Activated T-helper 1 cell treated with anti-CD3 and anti-CD28 coated beads, Interleukin-12 subunit alpha, Interleukin-12 subunit beta, Interleukin-2, Interleukin-4 antibody, amounts not matched to agents 30 ng/mL and 10 ng/mL and 1 ng/mL, durations not matched to agents 14 hours and 24 hours and 36 hours (primary cell): ENCODE measurements at places on chromosomes 12 and 14.

DNA sequence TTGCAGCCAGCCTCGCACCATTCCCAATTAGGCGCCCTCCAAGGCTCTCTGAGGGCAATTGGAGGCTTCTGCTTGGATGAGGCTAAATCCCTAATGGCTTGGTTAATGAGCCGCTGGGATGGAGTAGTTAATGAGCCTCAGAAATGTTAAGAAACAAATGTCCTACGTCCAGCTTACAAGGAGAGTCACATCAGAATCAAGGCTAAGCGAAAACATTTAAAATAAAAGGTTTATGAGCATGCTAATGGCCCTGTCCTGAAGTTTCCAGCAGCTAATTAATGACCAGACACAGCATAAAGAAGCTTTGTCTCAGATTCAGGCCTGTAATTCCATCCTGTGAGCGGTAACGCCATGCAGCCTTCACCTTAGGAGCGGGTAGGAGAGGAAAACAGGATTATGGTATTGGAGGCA, 200.7 kb upstream of the BCL2L14 start:
- H3K4me1 ChIP-seq = peaks cover 49% of the 10 kb centered on the region
- H3K4me3 ChIP-seq = no peak overlapping the region
- no peaks in the 10 kb centered on the region for H3K27me3 ChIP-seq

DNA sequence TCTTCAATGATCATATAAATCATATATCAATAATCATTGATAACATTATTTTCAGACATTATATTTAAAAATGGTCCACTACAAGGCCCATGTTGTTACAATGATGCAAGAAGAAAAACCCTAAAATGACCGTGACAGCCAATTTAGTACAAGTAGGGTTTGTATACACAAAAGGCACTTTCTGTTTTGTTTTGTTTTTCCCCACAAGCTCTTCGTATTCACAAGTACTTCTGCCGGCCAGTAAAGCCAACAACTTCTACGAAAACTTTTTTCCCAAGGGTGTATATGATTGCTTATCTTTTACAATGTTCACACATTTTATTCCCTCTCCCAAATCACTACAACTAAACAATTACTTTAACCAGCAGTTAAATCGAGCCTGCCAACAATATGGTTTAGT, 9.6 kb downstream of the PTPRB start:
- H3K27me3 ChIP-seq = peaks cover 1% of the 10 kb centered on the region
- H3K4me3 ChIP-seq = no peak overlapping the region
- no peaks in the 10 kb centered on the region for H3K36me3 ChIP-seq
- H3K27ac ChIP-seq = no peak overlapping the region

GRCh38 chr14:36655963-36656686, 5.5 kb upstream of the PAX9 start:
- peaks cover 77% of the 10 kb centered on the region for H3K27me3 ChIP-seq
- H3K4me1 ChIP-seq = peaks cover 5% of the 10 kb centered on the region
- H3K4me3 ChIP-seq = no peak overlapping the region

GRCh38 chr12:85006206-85006605, 29.9 kb downstream of the TSPAN19 start:
- H3K36me3 ChIP-seq = no peaks in the 10 kb centered on the region
- H3K27me3 ChIP-seq = no peaks in the 10 kb centered on the region
- H3K4me1 ChIP-seq = no peaks in the 10 kb centered on the region
- no peak overlapping the region for H3K4me3 ChIP-seq
- no peak for DNase-seq
- H3K27ac ChIP-seq = no peak overlapping the region

DNA sequence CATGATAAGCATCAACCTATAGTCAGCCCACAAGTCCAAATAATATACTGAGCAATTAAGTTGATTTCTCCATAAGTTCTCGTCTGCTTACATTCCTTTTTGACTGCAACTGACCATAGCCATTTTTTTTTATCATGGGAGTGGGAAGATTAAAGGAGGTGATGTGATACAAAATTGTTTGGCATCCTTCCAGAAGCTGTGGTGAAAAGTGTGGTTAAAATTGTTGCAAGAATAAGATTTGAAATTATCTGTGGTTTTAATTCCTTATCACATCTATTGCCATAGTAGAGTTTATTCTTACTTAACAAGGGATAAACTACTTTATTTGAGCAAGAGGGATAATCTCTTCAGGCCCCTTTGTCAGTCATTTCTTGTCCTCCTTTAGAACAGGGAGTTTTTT, 50.7 kb downstream of the LIN52 start:
- peak overlapping the region; percentile 6 for H3K27ac ChIP-seq
- no peak for DNase-seq
- no peaks in the 10 kb centered on the region for H3K27me3 ChIP-seq
- peaks cover 25% of the 10 kb centered on the region for H3K4me1 ChIP-seq
- no peak overlapping the region for H3K4me3 ChIP-seq

DNA sequence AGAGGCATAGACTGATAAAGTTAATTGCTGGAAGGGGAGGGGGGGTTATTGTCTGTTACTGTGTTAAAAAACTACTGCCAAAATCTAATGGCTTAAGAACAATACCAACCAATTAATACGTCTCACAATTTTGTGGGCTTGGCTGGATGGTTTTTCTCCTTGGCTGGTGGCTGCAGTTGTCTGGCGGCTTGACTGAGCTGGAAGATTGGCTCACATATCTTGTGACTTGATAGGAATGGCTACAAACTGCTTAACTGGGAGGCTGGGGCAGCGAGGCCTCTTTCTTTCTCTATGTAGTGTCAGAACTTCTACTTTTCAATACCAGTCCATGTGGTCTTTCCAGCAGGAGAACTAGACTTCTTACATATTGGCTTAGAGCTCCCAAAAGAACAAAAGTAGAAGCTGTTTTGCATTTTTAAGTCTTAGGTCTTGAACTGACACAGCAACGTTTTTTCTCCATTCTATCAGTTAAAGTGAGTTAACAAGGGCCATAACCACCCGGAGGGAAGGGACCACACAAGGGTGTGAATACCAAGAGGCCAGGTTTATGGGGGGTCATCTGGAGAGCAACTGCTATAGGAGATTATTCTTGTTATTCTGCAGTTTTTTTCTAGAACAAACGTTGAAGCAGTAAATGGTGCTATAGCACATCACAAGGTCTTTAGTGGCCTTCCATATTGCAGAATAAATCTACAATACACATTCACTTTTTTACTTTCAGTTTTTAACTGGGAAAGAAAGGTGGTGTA, 46.9 kb downstream of the ZDHHC17 start:
- peaks cover 5% of the 10 kb centered on the region for H3K36me3 ChIP-seq
- H3K27me3 ChIP-seq = no peaks in the 10 kb centered on the region
- H3K27ac ChIP-seq = no peak overlapping the region
- H3K4me1 ChIP-seq = no peaks in the 10 kb centered on the region
- no peak overlapping the region for H3K4me3 ChIP-seq

- H3K4me1 ChIP-seq = peaks cover 14% of the 10 kb centered on the region
- H3K27me3 ChIP-seq = peaks cover 48% of the 10 kb centered on the region
- H3K36me3 ChIP-seq = no peaks in the 10 kb centered on the region
- H3K4me3 ChIP-seq = peak within 1 kb of the TSS; percentile 84
These were observed at the start of gene PLEKHA5 for GRCh38 chr12:19129486-19130223. PLEKHA5 (plus strand) TSS chr12:19129733; CDS start chr12:19129800, 67 bp downstream.

DNA sequence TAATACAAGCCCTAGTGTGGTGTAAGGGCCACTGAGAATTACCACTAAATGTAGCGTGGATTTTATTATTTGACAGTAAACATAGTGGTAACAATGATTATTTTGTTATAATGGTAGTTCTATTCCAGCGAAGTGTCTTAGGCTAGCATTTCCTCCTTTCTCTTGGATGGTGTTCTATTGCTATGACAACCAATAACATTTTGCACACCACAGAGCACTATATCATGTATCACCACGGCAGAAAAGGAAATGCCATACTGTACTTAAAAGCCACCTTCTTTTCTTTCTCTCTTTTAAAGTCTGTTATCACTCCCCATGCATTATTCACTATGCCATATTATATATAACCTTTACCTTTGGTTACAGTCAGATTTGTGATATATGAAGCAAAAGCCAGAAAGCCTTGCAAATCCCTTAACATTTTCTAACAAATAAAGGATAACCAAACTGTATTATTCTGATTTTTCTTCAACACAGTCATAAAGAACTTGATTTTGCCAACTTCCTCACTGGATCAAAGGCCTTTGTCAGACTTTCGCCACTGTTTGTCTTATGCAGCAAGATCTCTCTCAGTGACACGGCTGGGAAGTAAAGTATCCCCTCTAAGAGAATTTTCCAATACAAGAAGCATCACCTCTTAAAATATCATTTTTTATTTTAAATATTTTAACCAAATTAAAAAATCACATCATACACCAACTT, 195.8 kb downstream of the FOXN3 start:
- no peak for DNase-seq
- H3K4me3 ChIP-seq = no peak overlapping the region
- peaks cover 23% of the 10 kb centered on the region for H3K4me1 ChIP-seq
- H3K27me3 ChIP-seq = no peaks in the 10 kb centered on the region

DNA sequence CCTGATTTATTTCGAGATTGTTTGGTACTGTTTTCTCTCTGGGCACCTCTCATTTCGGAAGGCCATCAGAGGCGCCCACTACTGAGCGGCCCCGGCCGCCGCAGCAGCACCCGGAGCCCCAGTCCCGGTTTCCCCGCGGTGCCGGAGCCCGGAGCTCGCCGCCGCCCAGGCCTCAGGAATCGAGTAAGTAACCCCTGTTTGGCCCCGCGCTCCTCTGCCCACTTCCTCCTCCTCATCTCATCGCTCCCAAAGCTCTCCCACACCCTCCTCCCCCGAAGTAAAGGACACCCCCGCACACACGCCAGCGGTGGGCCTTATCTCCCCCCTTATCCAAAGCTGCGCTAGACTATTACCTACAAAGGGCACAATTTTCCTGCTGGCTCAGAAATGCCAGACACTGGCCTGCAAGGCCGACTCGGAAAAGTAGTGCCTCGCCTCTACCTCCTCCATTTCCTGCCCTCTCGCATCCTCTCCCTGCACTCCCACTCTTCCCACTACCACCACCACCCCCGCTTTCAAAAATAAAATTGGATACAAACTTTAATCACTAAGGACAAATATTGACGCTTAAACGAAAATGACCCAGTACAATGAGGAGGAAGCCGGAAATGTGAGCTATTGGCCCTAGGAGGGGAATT, 637 bp upstream of the FOXG1 start:
- H3K36me3 ChIP-seq = peaks cover 2% of the 10 kb centered on the region
- H3K27me3 ChIP-seq = peaks cover 47% of the 10 kb centered on the region
- no peak overlapping the region for H3K4me3 ChIP-seq
- H3K27ac ChIP-seq = peak overlapping the region; percentile 73
- peaks cover 4% of the 10 kb centered on the region for H3K4me1 ChIP-seq

GRCh38 chr14:56543436-56543835, 36.2 kb upstream of the TMEM260 start:
- no peaks in the 10 kb centered on the region for H3K4me1 ChIP-seq
- DNase-seq = no peak
- H3K36me3 ChIP-seq = no peaks in the 10 kb centered on the region
- peaks cover 4% of the 10 kb centered on the region for H3K27me3 ChIP-seq
- no peak overlapping the region for H3K4me3 ChIP-seq
- no peak overlapping the region for H3K27ac ChIP-seq

- H3K4me3 ChIP-seq = no peak overlapping the region
- no peaks in the 10 kb centered on the region for H3K36me3 ChIP-seq
- no peak for DNase-seq
- H3K4me1 ChIP-seq = no peaks in the 10 kb centered on the region
These were observed 72.0 kb downstream of the C12orf56 start for GRCh38 chr12:64318605-64319004.

DNA sequence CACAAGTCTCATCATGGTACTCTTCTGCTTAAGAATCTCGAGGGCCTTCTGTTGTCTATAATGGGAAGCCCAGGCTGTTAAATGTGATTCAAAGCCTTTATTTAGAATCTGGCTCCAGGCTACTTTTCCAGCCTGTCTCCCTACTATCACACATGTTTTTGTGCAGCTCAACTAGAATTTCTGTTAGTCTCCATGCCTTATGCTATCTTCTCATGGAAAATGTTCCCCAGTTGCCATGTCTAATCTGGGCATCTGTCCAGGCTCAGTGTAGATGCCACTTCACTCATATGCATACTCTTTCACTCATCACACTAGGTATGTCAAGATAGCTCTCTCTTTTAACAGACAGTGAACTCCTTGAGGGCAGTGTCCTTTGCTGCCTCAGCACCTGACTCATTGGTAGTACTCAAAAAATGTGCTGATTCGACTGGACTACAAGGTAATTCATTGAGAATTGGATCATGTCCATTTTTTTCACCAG, 145.3 kb downstream of the TTLL5 start:
- H3K27me3 ChIP-seq = no peaks in the 10 kb centered on the region
- H3K27ac ChIP-seq = no peak overlapping the region
- H3K4me1 ChIP-seq = no peaks in the 10 kb centered on the region
- peaks cover 7% of the 10 kb centered on the region for H3K36me3 ChIP-seq
- no peak overlapping the region for H3K4me3 ChIP-seq
- DNase-seq = no peak

DNA sequence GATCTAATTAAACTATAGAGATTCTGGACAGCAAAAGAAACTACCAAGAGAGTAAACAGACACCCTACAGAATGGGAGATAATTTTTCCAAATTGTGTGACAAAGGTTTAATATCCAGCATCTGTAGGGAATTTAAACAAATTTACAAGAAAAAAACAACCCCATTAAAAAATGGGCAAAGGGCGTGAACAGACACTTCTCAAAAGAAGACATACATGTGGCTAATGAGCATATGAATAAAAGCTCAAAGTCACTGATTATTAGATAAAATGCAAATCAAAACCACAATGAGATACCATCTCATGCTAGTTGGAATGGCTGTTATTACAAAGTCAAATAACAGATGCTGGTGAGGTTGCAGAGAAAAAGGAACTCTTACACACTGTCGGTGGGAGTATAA, 293.9 kb downstream of the FBXL14 start:
- no peak for DNase-seq
- no peaks in the 10 kb centered on the region for H3K27me3 ChIP-seq
- peaks cover 7% of the 10 kb centered on the region for H3K36me3 ChIP-seq
- no peak overlapping the region for H3K4me3 ChIP-seq

GRCh38 chr12:109534456-109534855, 38.8 kb downstream of the MMAB start:
- DNase-seq = no peak
- H3K27ac ChIP-seq = no peak overlapping the region
- no peak overlapping the region for H3K4me3 ChIP-seq
- H3K4me1 ChIP-seq = no peaks in the 10 kb centered on the region
- H3K27me3 ChIP-seq = no peaks in the 10 kb centered on the region
- no peaks in the 10 kb centered on the region for H3K36me3 ChIP-seq

- H3K4me1 ChIP-seq = peaks cover 15% of the 10 kb centered on the region
- H3K4me3 ChIP-seq = no peak overlapping the region
- H3K36me3 ChIP-seq = peaks cover 22% of the 10 kb centered on the region
- no peak overlapping the region for H3K27ac ChIP-seq
These were observed 39.0 kb downstream of the CKB start for GRCh38 chr14:103483600-103483999.
